ENCODE measurements at places on chromosomes 6 and 20. TPM values are rescaled to one million over a fixed set of nuclear protein-coding genes. Genes with fewer than 3 reads are reported as not detected.

DNA sequence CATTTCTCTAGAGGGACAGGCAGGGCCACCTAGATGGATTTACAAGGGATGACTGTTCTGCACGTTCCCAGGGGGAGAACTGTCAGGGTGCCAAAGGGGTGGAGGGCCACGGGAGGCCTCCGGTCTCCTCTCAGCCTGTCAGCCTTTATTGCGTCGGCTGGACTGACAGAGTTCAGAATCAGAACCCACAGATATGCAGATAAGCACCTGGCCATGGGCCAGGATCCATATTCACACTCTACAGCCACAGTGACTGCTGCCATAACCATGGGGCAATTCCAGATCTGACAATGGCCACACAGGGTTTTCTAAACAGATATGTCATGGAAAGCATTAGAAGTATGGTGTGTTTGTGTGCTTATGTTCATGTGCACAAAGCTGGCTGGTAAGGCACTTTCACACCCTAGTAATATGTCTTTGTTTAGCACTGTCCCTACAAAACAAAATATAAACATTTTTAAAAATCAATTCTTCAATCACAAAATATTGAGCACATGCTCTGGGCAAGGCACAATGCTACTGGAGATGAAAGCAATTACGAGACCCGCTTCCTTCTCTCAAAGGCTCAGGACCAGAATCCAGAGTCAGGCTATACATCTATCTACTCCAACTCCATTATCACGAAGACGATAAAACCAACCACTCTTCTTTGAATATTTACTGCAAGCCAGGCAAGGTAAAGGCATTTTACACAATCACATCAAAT lies 29.1 kb downstream of the TRAM2 start:
- no peak for DNase-seq

GRCh38 chr20:61903575-61904340 lies 161.9 kb downstream of the TAF4 start:
- DNase-seq = no peak

- DNase-seq = no peak
Observed at GRCh38 chr6:83870649-83871048, 11.2 kb downstream of the CYB5R4 start.

GRCh38 chr6:31655349-31656237 lies at the start of gene APOM:
Gene APOM, plus strand, starts transcription at chr6:31655894. Its CDS starts 73 bp downstream, at chr6:31655967.
- DNase-seq = no peak

GRCh38 chr6:43481075-43481474 lies 3.7 kb downstream of the TJAP1 start:
- no peak for DNase-seq

PPP1R3G gene
- total RNA-seq = 0.44 TPM

DEFB112 gene
- total RNA-seq = not detected

TBXT gene
- not detected for total RNA-seq

GFOD1 gene
- 0.62 TPM for total RNA-seq
